ENCODE measurements at places on chromosomes 4 and X.

DNA sequence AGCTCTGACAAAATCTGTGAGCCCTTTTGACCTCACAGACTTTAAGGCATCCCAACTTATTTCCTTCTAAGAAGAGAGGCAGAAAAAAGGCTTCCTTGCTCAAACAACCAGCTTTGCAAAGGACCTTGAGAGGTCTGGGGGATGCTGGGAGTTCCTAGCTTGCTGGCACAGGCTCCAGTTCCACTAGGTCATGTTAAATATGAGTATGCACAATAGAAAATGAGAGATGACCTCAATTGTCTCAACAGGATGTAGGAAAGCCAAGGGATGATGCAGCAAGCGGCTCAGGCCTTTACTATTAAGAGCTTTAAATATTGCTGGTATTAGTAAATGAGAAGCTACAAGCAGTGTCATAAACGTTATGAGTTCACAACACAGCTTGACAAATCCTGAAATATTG lies 13.3 kb upstream of the ZNF827 start:
- no peak for DNase-seq

GRCh38 chrX:139930401-139930800 lies 2.5 kb downstream of the ATP11C start:
- DNase-seq: no peak

DNA sequence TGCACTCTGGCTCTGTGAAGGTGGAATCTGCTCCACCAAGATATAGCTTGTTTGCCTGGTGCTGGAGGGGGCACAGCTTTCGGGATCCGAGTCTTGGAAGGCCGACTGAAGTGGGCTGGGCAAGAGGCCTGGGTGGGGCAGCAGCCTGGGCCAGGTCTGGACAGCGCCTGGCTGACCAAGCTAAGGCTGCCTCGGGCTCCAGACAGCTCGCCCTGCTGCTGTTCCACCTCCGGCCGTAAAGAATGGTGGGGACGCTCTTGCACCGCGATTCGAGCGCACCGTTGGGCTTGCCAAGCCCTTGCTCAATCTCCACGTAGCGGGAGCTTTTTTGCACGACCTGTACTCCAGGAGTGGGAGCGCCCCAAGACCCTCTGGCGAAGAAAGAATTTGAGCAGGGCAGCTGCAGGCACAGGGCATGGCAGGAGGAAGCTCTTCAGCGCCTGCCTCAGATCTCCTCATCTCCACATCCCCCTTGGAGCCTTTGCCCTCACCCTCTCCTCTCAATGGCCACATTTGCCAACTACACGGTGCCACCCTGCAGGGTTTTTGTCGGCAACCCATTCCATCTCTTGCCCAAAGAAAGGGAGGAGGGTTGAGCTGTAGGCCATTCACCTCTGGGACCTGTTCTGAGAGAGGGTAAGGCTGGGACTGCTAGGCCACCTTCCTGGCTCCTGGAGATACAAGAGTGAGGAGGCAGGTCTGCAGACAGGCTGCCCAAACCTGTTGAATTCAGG lies 18.9 kb downstream of the CNGA2 start:
- peak; percentile 74 for DNase-seq

- no peak for DNase-seq
Observed at GRCh38 chr4:147994076-147994475, 262.2 kb downstream of the ARHGAP10 start.

- DNase-seq: no peak
Observed at GRCh38 chr4:111689214-111689613, 456.0 kb upstream of the FAM241A start.

GRCh38 chr4:89134775-89135319 lies 23.5 kb downstream of the TIGD2 start:
- no peak for DNase-seq

DNA sequence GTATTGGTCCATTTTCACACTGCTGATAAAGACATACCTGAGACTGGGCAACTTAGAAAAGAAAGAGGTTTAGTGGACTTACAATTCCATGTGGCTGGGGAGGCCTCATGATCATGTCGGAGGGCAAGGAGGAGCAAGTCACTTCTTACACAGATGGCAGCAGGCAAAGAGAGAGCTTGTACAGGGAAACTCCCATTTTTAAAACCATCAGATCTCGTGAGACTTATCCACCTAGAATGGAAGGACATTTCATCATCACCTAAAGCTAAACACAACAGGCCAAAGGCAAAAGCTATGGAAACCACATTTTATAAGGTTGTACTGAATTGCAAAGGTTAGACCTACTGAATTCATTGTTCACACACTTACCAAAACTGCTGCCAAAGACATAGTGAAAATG lies 6.0 kb upstream of the SLC25A43 start:
- DNase-seq: no peak

- DNase-seq: no peak
Observed at GRCh38 chr4:74410272-74410671, 34.7 kb upstream of the AREG start.

- no peak for DNase-seq
Observed at GRCh38 chr4:3638080-3638795, 106.0 kb upstream of the LRPAP1 start.

- DNase-seq: no peak
Observed at GRCh38 chrX:124203311-124203710, 129.1 kb upstream of the TEX13D start.

DNA sequence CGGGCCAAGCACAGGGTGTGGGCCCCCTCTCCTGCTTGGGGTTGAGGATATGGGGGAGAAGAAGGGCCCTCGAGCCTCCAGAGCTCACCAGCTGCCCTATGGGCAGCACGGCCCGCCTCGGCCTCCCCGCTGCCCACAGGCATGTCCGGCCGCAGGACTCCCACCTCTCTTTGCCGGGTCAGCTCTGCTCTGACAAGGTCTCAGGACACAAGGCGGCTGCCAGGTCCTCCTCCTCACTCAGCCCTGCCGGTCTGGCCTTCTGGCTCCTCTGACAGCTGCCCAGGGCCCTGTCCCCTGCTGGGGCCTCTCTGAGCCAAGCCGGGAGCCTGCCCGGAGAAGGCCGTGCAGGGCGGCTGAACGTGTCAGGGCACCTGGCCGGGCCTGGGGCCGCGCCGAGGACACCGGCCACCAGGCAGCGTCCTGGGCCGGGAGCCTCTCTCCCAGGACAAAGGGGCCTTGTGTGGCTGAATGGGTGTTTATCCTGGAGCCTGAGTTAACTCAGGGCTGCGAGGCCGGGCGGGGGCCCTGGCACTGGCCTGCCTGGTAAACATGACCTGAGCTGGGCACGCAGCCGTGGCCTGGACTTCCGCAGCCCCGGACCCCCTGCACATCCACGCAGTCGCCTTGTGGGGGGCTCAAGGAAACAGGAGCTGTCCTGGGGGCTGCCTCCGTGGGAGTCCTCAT lies 25.7 kb downstream of the TACC3 start:
- no peak for DNase-seq

DNA sequence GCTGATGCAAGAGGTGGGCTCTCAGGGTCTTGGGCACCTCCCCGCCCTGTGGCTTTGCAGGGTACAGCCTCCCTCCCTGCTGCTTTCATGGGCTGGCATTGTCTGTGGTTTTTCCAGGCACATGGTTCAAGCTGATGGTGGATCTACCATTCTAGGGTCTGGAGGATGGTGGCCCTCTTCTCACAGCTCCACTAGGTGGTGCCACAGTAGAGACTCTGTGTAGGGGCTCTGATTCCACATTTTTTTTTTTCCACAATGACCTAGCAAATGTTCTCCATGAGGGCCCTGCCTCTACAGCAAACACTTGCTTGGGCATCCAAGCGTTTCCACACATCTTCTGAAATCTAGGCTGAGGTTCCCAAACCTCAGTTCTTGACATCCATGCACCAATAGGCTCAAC lies 657.9 kb upstream of the CT83 start:
- no peak for DNase-seq

GRCh38 chr4:100317032-100317864 lies 127.0 kb upstream of the DDIT4L start:
- DNase-seq: no peak

- DNase-seq: no peak
Observed at GRCh38 chrX:82362550-82362949, 1145.5 kb upstream of the POU3F4 start.

DNA sequence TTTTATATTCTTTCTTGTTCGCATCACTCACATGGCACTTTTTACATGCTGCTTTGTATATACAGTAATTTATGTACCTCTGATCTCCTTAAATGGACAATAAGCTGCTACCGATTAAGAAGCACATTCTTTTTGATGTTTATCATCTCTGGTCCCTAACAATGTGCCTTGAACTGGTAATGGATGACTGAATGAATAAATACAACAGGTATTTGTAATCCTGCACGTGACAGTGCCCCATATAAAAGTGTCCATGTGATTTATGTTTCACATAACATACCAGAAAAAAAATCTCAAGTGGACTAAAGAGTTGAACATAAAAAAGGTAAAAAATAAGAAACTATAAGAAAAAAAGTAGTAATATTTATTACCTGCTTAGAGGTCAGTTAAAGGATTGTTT lies 7.7 kb upstream of the SLAIN2 start:
- DNase-seq: no peak

- DNase-seq: no peak
Observed at GRCh38 chrX:120021927-120022326, 55.6 kb downstream of the RHOXF2B start.

- no peak for DNase-seq
Observed at GRCh38 chrX:53080628-53081580, 1.3 kb upstream of the TSPYL2 start.

DNA sequence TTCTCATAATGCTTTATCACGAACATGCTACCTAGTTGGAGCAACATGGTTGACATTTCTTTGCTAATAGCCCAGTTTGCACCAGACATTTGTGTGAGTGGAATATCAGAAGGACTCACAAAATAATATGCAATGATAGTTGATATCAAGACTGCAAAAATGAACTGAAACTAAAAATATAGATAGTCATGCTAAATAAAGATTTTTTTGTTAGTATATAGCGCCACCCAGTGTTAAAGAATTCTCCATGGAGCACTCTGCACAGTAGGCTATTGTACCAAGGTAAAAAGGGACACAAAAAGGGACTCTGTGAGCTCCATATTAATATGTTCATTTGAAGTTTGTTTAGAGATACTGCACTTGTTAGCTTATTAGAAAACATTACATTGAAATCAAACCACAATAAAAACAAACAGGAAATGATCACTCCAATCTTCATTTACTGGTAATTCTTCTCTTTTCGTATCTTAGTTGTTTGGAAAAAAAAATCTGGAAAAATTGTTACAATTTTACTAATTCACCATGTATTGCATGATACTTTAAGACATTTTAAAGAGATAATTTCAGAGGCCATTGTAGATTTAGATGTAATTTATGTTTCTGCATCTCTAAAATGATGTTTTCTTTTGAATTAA lies 1509.6 kb downstream of the ADGRL3 start:
- peak; percentile 21 for DNase-seq

- DNase-seq: no peak
Observed at GRCh38 chrX:57583477-57583876, 8.3 kb upstream of the ZXDB start.

DNA sequence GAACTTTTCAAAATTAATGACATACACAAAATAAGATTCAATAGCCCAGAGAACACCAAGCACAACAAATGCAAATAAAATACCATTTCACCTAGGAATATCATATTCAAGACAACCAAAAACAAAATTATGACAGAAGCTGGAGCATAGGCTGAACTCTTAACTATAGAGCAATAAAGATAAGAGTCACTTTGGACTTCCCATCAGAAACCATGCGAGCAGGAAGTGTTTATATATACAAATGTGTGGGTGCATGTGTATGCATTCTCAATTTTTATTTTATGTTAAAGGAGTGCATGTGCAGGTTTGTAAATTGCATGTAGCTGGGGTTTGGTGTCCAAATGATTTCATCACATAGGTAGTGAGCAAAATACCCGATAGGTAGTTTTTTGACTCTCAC lies 291.6 kb downstream of the ARAP2 start:
- DNase-seq: no peak

DNA sequence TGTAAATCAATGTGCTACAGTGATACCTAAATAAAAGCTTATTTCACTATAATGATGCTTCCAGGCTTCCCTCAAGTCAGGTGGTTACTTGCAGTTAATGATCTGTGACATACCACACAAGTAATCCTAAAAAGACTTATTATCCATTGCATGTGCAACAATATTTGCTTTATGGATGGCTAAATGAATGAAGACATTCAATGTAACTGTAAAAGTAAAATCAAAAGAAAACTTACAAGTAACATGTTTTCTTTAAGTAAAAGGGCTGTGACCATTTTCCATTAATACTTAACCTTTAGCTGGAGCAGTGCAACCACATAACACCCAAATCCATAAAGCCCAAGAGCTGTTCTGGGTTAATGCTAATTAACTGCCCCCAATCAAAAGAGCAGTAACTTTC lies 42.6 kb downstream of the RAB28 start:
- DNase-seq: no peak

DNA sequence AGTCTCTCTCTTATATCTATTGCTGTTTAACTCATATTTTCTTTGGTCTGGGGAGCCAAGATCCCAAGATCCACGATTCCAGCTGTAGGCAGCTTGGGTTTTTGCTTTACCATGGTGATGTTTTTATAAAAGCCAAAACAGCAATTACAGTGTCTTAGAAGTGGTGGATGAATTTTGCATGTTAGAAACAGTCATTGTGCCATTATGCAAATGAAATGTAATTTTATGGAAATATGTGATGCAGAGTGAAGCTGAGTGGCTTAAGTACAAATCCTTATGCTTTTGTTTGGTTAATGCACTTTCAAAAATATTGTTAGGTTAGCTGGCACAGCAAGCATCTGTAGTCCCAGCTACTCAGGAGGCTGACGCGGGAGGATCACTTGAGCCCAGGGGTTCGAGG lies 32.8 kb upstream of the PTTG2 start:
- no peak for DNase-seq

DNA sequence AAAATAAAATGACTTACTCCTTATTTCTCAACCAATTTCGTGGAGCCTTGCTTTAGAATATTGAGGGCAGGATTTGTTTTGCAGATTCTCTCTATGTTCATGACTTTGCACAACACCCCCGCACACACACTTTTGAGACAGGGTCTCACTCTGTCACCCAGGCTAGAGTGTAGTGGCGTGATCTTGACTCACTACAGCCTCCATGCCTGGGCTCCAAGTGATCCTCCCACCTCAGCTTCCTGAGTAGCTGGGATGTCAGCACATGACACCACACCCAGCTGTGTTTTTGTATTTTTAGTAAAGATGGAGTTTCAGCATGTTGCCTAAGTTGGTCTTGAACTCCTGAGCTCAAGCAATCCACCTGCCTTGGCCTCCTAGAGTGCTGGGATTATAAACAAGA lies 12.0 kb downstream of the CT47C1 start:
- no peak for DNase-seq

- DNase-seq: no peak
Observed at GRCh38 chrX:16848541-16848940, 21.6 kb downstream of the RBBP7 start.

DNA sequence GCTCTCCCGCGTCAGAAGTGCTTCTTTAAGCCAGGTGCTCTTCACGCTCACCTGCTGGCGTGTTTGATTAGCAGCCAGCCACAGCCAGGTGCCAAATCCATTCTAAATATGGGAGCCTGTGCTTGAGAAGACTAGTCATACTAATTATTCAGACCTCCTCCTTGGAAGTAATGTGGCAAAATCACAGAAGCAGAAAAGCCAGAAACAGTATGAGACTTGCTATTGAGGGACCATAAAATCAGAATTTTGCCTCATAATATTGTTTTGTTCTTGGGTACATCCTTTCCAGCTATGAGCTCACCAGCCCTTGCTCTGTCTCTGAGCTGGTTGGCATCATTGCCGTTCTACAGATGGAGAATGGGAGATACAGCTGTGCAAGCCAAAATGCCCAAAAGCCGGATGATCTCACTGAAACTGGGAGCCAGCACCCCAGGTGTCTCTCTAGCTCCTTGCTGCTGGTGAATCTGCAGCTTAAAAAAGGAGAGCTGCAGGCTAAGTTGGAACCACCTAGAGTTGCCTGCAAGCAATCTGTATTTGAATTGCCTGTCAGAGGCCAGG lies 205.4 kb downstream of the SHROOM3 start:
- DNase-seq: no peak
